Airway epithelial cell (primary cell): ENCODE measurements at places on chromosomes 1 and 21. TPM values are rescaled to one million over a fixed set of nuclear protein-coding genes. Genes with fewer than 3 reads are reported as not detected.

Gene AMY1C
- 1.4 and 1.7 TPM in 2 replicates for total RNA-seq

Gene CFHR3
- not detected in 2 replicates for total RNA-seq

Gene KRTAP13-1
- not detected in 2 replicates for total RNA-seq

Gene KPRP
- total RNA-seq: not detected in 2 replicates

Gene KCNT2
- not detected in 2 replicates for total RNA-seq

Gene LCE3C
- total RNA-seq: not detected in 2 replicates

Gene PLA2G2F
- not detected in 2 replicates for total RNA-seq

Gene ADAR
- 47.3 and 63.8 TPM in 2 replicates for total RNA-seq

Gene F13B
- total RNA-seq: not detected in 2 replicates

Gene SMPDL3B
- total RNA-seq: 3.7 and 4.4 TPM in 2 replicates

Gene RAP1GAP
- total RNA-seq: 0.46 and 1.8 TPM in 2 replicates

Gene INSRR
- total RNA-seq: not detected in 2 replicates

Gene PLPPR4
- not detected in 2 replicates for total RNA-seq

Gene MASP2
- 0.35 TPM in 1 of 2 replicates, not detected in the other for total RNA-seq

Gene KRTAP13-4
- not detected in 2 replicates for total RNA-seq

Gene SAMD13
- 1.1 and 1.3 TPM in 2 replicates for total RNA-seq

Gene S100A2
- total RNA-seq: 5,324 and 7,203 TPM in 2 replicates

Gene KMO
- not detected in 2 replicates for total RNA-seq

Gene B3GALT5
- total RNA-seq: under 0.01 TPM in 1 of 2 replicates, not detected in the other

Gene GPR3
- total RNA-seq: 0.14 and 2.0 TPM in 2 replicates

Gene RAB42
- total RNA-seq: 0.07 and 0.51 TPM in 2 replicates

Gene OR2L13
- total RNA-seq: not detected in 2 replicates

Gene PRR9
- total RNA-seq: not detected in 2 replicates

Gene ELF3
- total RNA-seq: 39.6 and 44.8 TPM in 2 replicates

Gene C1orf210
- 3.9 and 8.7 TPM in 2 replicates for total RNA-seq

Gene SPATA46
- not detected in 2 replicates for total RNA-seq

Gene PRXL2B
- total RNA-seq: 18.0 and 30.4 TPM in 2 replicates

Gene TMEM35B
- 5.9 and 17.6 TPM in 2 replicates for total RNA-seq

Gene COP1
- total RNA-seq: 29.9 and 36.7 TPM in 2 replicates

Gene PLA2G2D
- total RNA-seq: not detected in 2 replicates

Gene SEMA4A
- total RNA-seq: 7.6 and 16.6 TPM in 2 replicates

Gene SELP
- total RNA-seq: not detected in 2 replicates

Gene PTGER3
- total RNA-seq: not detected in 2 replicates

Gene C8B
- total RNA-seq: not detected in 2 replicates

Gene FCMR
- 0.05 and 0.21 TPM in 2 replicates for total RNA-seq

Gene LAMB3
- 652 and 749 TPM in 2 replicates for total RNA-seq

Gene CHD5
- total RNA-seq: 0.07 TPM in 1 of 2 replicates, not detected in the other

Gene ATP6V1G3
- total RNA-seq: not detected in 2 replicates

Gene GPR37L1
- total RNA-seq: 0.07 TPM in 1 of 2 replicates, not detected in the other
